ENCODE measurements at places on chromosomes 4 and X. TPM values are rescaled to one million over a fixed set of nuclear protein-coding genes. Genes with fewer than 3 reads are reported as not detected.

GRCh38 chr4:153634738-153635353, 49.2 kb upstream of the TLR2 start:
- DNase-seq = no peak

DNA sequence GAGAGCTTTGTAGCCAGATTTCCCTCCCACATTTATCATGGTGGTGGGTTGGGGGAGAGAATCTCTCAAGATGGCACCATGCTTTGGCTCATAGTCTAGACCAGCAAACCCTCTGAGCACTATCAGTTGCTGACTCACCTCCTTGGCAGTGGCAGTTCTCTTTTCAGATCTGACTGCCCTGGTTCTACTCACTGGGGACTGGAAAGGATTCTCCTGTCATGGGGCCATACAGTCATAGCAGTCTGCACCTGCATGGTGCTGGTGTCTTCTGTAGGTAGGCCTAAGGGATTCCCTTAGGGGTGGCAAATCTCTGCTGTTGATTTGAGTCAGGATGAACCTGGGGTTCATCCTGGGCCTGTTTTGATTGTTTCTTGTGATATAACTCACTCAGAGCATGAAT, 2.6 kb downstream of the TEX13B start:
- DNase-seq = no peak

The SPANXN3 gene
- not detected for total RNA-seq

- DNase-seq = no peak
Measured at GRCh38 chr4:48681856-48682255, 98.2 kb downstream of the FRYL start.

DNA sequence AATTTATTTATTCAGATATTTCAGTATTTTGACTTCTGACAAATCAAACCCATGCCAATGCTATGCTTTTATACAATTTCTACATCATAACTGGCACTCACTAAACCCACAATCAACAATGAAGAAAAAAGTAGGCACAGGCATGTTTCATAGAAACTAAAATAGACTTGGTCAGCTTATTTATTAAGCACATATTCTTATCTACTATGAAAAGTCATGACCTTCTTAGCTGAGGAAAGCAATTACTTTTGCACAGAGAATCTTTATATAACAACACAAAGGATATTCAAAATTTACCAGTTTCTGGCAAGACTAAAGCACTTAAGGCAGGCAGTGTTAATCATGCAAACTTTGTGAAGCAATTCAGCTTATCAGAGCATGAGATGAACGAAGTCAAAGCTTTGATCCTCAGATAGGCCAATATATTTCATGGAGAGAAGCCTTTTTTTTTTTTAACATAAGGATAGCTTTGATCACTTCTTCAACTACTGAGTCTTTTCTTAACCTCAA, 490.6 kb downstream of the INPP4B start:
- no peak for DNase-seq

DNA sequence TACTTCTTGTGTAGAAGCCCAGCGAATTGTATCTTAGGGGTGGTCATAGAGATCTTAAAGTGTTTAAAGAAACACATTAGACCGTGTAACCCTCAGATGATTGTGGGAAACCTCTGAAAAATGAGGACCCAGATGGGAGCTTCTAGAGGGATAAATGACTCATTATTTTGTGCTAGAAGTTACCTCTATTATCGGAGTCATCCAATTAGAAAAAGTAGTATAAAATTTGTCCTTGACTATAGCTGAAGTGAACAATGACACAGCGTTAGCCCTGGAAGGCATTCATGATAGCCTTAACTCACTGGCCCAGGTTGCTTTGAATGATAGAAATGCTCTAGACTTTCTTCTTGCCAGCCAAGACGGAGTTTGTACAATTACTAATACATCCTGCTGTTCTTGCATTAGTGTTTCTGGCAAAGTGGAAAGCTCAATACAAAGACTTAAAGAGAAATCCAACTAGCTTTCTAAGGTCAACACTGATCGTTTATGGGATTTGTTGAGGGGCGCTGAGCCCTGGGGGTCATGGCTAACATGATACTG, 178.9 kb upstream of the VEGFC start:
- no peak for DNase-seq

- DNase-seq = no peak
Measured at GRCh38 chr4:94559351-94559806, 107.6 kb downstream of the PDLIM5 start.

DNA sequence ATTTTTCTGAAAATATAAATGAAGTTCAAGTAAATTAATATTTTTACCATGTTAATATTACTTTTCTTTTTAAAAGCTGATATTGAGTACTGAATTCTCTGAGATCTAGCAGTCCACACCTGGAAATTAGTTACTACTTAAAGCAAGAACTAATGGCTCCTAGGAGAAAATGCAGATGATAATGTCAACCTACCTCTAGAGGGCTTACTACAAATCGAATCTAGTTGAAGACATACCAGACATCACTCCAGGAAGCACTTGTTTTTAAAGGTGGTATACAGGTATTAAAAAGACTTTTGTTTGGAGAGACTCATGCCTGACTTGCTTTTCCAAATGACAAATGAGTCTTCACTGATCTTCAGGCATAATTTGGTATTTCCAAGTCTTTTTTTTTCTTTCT, 516.4 kb upstream of the BOD1L1 start:
- DNase-seq = no peak

DNA sequence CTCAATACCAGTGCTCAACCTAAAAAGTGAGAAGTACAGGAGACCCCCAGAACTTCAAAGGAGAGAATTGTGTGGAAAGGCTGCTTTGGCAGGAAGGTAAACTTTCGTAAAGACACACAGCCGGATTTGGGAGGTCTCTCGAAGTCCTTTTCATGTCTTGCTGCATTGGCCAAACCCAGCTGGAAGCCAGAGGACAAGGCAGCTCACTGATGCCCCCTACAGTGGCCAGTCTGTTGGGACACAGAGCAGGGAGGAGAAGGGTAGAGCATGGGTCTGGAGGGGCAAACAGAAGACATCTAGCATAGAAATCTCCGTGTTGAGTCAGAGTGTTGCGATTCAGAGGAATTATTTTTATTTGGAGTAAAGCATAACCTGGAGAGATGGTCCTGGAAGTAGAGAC, 198.9 kb downstream of the ANK2 start:
- DNase-seq = peak; percentile 47

GRCh38 chrX:80984118-80984517, 174.4 kb upstream of the BRWD3 start:
- DNase-seq = no peak

- peak; percentile 16 for DNase-seq
Measured at GRCh38 chr4:24471486-24472160, 112.7 kb downstream of the DHX15 start.

The TEX13C gene
- total RNA-seq = not detected

GRCh38 chrX:129540722-129541184, 694 bp downstream of the OCRL start:
- peak; percentile 4 for DNase-seq

The ZCCHC4 gene
- 9.0 TPM for total RNA-seq

The SH3BGRL gene
- 127 TPM for total RNA-seq

GRCh38 chr4:74423104-74423503, 21.8 kb upstream of the AREG start:
- DNase-seq = no peak

DNA sequence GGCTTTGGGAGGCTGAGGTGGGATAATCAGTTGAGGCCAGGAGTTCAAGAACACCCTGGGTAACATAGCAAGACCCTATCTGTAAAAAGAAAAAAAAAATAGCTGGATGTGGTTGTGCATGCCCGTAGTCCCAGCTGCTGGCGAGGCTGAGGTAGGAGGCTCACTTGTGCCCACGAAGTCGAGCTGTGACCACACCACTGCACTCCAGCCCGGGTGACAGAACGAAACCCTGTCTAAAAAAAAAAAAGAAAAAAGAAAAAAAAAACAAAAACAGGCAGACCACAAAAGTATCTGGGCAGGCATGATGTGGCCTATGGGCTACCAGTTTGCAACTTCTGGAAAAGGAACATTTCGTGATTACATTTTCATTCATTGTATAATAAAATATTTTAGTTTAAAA, 38.1 kb upstream of the RASGEF1B start:
- DNase-seq = no peak

DNA sequence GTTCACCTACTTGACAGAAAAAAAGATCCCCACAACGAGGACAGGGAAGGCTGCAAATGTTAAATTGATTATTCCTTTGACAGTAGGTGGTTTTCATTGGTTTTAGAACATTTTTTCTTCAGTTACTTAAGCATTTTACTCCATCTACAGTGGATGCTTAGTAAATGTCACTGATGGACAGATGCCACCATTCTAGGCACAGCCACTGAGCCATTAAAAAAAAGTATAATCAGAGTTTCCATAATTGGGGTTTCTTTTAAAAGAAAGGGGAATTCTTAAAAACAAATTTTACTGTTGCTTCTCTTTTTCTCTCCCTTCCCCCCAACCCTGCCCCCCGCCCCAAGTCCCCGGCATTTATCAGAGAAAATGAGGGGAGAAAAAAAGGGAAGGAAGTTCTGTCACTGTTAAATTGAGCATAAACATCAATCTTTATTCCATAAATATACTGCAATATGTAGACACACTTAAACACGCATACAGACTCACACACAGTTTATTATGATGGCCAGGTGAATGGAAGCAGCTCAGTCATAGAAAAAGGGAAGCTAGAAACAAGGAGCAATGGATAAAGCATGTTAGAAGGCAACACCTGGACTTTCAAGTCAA, 79.7 kb upstream of the PRPS2 start:
- no peak for DNase-seq

- no peak for DNase-seq
Measured at GRCh38 chr4:168550064-168550766, 53.4 kb downstream of the PALLD start.

The UBE2K gene
- 102 TPM for total RNA-seq

DNA sequence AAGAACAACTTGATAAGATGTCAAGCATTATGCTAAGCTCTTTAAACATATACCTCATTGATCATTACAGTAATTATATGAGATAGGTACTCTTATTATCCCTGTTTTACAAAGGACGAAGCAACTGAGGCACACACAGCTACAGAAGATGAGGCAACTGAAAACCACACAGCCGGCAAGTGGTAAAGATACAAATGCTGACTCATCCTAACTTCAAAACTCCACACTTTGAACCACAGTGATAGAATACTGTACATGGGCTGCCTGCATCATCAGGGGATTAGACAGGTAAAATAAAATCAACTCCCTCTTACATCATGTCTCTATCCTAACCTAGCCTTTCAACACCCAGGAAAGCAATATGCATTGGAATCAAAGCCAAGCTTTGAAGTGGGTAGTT, 47.8 kb downstream of the LHFPL1 start:
- DNase-seq = no peak

The SPARCL1 gene
- total RNA-seq = 3.3 TPM

DNA sequence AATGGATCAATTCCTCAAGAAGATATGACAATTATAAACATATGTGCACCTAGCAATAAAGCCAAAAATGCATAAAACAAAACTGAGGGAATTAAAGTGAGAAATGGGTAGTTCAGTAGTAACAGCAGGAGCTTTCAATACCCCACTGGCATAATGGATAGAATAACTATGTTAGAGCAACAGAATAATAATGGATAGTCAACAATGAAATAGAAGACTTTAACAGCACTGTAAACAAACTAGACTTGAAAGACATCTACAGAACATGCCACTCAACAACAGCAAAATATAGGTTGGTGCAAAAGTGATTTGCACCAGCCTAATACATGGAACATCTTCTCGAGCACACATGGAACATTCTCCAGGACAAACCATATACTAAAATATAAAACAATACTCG, 20.0 kb upstream of the MBNL3 start:
- no peak for DNase-seq

DNA sequence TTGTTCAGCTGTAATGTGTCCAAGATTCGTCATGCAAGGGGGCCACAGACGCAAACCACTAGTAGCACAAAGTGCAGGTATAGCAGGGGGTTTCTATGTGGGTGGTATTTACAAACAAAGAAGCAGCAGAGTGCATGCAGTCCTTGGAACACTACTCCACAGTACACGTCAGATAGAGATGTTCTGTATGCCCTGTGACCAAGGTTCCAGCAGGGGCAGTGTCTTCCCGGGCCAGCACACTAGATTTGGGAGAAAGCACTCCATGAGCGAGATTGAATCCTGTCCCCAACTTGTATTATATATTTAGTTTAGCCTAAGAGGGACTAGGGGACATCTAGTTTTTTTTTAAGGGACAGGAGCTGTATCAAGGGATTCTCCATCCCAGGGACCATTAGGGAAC, 54.4 kb upstream of the ESX1 start:
- no peak for DNase-seq

DNA sequence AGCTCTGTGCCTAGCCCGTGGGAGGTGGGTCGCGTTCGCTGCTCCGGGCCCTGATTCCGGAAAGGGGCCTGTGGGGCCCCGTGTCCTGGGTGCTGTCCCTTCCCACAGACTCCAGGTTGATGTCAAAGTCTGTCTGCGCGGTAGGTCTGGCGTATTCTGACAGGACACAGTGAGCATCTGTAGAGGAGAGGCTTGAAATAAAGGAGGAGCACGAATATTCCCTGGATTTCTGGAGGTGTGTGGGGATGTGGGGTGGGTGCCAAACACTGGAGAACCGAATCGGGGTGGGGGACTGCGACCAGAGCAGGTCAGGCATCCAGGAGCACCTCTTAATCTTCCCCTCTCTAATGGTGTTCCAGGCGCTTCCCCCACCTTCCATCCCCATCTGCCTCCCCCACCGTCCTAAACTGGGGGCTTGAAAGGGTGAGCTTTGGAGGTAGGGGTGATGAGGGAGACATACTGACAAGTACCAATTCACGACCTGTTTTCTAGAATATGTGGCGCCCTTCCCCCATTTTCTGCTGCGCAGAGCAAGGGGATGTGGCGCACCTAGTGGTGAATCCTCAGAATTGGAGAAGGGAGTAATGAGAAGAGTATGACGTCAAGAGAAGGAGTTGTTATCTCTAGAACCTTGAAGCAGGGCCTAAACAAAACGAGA, 877 bp downstream of the GPRASP1 start:
- peak; percentile 20 for DNase-seq

DNA sequence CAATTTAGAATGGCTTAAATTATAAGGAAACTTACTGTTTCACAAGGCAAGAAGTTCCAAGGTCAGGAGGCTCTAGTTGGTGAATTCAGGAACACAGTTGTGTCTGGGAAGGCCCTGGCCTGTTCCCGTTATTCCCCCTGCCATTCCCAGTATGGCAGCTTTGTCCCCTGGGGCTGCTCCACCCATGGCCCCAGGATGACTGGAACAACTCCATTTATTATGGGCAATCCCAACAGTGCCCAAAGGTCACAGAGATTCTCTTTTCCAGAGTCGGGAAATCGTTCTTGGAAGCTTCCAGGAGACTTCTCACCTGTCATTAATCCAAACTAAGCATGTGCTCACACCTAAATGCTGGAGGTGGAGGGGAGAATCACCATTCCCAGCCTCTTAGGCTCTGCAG, 2.8 kb upstream of the PRKG2 start:
- no peak for DNase-seq

- DNase-seq = no peak
Measured at GRCh38 chrX:19697416-19697815, 182.1 kb upstream of the MAP3K15 start.

DNA sequence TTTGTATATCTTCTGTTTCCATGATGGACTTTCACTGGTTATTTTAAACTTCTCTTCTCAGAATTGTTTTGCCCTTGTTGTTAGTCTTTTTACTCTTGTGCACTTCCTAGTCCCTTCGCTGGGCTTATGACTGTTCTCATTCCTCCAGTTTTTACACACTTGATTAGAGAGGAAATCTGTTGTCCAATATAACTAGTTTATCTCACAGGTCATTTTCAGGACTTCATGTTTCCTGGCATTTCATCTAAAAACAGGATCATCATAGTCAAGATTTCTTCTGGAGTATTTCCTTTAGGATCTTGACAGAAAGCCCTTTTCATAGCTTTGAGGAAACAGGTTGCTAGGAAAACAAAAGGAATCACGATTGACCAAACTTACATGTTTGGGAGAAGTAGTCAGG, 3.0 kb downstream of the FNIP2 start:
- DNase-seq = no peak
